ENCODE measurements at places on chromosomes 4 and X.

DNA sequence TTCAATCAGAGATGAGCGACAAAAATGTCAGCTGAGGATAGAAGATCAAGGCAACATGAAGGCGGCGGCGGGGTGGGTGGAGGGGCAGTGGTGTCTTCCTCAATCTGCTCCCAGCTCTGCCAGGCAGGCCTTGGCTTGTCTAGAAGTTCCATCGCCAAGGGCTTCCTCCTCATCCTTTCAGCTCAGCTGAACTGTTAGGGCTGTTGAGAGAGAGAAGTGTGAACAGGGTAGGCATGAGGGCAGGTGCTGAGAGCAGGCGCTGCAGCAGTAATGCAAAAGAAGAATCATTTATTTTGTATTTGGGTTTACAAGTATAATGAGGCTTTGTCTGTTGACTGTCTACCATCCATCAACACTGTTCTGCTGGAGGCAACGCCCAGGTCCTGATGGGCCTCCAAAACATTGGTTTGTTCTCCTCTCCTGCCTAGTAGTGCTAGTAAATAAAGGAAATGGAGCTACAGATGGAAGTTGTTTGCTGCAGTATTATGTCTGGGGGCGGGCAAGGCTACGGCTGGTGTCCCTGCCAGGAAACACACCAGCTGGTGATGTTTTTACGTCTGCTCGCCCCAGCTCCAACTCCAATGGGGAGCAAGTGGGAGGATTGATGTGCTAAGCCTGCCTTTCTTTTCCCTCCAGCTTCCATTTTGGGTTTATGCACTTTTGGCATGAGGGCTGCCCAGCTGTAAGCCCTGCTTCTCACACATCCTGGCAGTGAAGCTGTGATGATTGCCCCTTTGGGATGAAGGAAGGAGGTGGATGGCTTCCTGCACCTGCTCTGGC, 139.4 kb upstream of the BOD1L1 start:
- no peak for DNase-seq

DNA sequence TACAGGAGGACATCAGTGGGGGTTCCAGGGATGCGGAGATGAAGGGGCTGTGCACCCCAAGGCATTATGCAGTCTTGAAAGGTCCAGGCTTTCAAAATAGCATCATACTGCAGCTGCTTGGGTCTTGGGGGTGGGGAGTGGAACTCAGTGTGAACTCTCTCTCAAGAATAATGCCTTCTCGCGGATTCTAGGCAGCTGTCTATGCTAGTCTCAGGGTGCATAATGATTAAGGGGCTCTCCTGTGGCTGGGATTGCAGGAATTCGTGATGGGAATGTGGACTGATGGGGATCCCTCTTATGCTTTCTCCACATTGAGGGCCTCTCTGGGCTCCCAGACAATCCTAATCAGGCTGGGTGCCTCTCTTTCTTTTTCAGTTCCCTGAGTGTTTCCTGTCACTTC, 172.2 kb upstream of the ARHGAP24 start:
- no peak for DNase-seq

DNA sequence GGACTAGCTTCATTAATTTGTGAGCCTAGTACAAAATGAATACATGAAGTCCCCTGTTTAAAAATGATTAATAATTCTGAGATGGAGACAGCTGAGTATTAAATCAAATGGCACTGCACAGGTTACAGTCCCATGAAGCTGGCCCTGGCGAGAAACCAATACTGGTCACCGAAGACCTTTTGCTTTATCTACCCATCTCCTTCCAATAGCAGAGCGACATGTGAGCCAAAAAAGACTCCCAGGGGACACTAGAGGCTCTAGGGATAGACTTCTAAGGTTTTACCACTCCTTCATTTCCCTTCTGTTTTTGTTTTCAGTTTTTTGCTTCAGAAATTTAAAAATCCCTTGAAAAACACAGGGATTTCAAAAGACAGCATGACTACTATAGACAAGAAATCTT, 97.0 kb upstream of the CCSER1 start:
- no peak for DNase-seq

GRCh38 chrX:14303891-14304290, 225.4 kb upstream of the GLRA2 start:
- DNase-seq = no peak

- no peak for DNase-seq
Observed at GRCh38 chrX:11188664-11189063, 77.5 kb downstream of the HCCS start.

DNA sequence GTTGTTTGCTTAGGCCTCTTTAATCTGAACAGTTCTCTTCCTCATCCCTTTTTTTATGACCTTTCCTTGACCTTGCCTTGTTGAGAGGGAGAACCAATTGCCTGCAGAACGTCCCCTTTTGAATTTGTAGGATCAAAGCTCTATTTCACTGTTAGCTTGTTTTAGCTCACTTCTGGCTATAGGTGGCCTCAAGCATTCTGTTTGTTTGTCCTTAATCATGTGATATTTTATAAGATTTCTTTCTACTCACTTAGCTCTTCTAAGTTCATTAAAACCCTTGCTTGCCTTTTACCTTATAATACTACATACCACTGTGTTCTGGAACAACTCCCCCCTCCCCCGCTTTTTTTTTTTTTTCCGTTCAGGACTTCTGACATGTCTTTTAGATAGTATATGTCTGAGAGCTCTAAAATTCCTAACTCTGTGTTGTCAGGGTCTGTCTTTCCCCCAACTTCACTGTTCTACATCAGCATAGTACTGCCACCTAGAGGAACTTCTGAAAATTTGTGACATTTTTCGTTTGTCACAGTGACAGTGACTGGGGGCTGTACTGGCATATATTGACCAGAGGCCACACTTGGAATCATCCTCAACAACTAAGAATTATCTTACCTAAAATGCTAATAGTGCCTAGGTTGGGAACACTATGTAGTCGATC, 128.5 kb downstream of the LARP7 start:
- peak; percentile 7 for DNase-seq

GRCh38 chr4:33088713-33089112, 2368.5 kb downstream of the PCDH7 start:
- DNase-seq = no peak

DNA sequence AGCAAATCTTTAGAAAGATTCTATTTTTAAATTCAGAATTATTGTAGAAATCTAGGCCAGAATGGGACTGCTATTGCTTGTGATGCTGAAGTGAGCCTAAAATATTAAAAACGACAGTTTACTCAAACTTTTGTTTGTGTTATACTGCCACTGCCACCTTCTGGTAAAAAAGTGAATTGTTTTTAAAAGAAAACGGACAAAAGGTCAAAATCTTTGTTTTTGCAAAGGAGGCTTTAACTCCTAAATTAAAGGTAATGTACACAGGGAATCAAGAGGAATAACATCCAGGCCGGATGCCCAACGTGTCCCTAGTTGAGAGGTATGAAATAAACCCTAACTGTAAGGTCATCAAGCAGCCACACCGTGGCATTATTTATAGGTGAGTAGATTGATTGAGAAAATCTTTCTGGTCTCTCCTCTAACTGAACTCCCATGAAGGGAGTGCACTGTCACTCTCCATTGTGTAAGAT, 338.3 kb upstream of the GALNT7 start:
- no peak for DNase-seq

DNA sequence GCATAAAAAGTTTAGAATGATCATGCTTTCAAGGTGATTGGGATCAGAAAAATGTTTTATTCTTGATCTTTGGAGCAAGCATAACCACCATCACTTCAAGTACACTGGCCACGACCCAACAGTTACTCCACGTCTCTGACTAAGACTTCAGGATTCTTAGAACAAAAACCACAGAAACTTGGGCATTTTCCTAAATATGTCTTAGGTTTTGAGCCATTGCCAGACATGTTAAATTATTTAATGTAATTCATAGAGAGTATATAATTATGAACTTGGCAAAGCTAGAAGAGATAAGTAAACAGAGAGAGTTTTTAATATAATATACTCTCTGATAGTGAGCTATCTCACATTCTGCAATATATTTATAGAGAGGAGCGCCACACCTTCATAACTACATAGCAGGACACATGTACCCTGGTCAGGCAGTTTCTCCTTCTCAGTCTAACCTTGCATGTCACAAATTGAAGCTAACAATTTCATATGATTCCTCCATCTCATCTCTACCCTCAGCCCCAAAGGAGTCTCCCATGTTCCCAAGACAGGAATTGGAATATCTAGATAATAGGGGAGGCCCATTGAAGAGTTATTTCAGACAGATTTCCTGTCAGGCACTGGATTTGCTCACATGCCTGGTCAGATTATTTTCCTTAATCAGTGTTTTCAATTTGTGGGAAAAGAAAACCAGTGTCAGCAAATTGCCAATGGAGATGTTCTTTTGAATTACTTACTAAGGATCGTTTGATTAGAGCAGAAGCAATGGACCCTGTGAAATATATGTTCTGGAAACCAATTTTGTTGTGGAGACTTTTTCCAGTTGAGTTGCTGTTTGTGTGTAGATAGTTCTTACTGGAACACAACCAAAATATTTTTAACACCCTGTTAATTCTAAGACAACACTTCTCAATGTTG, 61.7 kb upstream of the GUCY1A1 start:
- DNase-seq = no peak

DNA sequence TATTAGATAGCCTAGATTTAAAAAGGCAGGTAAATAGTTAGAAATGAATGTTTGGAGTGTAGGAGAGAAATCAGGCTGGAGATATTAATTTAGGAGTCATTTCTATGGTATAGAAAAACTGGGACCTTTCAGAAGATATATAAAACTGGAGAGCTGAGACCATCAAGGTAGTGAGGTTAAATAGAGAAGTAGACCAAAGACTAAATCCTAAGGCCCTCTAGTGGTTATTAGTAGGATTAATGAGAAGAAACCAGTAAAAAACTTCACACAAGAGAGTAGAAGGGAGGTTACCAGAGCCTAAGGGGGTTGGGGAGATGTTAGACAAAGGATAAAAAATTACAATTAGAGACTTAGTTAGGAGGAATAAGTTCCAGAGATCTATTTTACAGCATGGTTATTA, 351.0 kb upstream of the SPANXN1 start:
- DNase-seq = no peak

DNA sequence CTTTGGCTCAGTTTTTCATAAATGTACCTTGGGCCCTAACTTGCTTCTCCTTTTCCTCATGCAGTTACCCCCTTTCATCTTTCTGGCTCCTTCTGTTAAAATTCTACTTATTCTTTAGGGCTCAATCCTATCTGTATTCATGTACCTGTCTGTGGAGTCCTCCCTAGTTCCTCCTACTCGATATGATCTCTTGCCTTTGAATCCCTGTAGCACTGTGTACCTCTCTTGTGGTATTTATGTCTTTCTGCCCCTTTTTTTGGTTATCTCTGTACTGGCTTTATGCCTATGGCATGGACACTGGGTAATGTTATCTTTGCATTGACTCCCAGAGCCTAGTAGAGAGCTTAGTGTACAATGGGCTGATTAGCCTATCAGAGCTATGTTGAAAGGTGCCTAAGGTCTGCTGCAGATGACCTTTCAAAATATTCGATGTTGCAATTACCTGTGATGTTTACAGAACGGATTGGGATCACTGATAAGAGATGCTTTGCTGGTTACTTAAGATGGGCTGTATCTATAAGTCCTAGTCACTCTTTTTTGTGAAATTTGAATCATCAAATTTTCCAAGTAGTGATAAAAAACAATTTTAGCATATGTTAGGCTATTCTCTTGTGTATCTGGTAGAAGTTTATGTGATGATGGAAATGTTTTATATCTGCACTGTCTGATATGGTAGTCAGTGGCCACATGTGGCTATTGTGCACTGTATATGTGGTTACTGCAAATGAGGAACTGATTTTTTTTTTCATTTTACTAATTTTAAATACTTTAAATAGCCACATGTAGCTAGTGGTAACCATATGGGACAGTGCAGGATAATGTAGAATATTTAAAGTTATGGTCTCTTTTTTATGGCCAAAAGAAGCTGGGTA, 33.5 kb downstream of the TMEM164 start:
- DNase-seq = no peak

DNA sequence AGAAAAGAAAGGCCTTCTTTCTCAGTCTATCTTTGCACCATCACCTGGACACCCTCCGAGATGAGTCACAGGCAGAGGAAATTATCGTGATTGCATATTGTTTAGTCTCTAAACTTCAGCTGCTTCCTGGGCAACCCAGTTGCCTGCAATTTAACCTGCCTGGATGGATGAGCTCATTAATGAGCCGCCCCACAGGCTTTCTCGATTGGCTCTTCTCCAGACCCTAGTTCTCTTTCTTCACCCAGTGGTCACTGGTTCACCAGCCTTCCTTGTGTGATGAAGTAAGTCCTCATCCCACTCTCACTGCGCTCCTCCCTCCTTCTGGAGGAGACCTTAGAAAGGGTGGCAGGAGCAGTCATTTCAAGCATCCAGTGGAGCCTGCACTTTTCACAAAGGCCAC, 94.4 kb downstream of the SOWAHB start:
- no peak for DNase-seq

DNA sequence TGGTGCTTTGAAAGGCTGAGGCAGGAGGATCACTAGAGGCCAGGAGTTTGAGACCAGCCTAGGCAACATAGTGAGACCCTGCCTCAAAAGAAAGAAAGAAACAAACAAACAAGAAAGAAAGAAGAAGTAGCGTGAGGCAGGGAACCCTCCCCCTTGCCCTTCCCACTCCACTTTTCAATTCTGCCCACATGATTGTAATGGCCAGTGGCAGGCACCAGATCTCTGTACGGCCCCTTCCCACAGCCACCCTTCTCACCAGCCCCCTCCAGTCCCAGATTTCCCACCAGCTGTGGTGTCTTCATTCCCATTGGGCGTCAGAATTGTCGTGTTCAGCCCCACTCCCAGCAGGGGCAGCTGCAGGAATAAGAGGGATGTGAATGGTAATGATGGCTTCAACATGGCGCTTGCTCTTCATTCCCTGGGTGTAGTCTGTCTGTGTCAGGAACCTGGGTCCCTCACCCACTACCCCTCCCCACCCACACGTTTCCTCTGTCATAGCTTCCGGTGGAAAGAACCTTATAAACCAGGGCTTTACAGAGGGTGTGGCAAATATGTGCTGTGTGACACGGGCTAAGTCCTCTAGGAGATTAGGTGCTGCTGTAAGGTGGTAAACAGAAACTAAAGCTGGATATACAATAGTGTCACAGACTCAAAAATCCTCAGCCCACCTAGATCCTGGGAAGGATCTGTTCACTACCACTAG, at the start of gene IL2RG:
Gene IL2RG (minus strand): TSS at position 437 of the 703 bp plus-strand sequence. CDS start 38 bp downstream, at position 399.
- DNase-seq = peak; percentile 88

GRCh38 chrX:24859211-24859841, 156.4 kb downstream of the ARX start:
- DNase-seq = no peak

- no peak for DNase-seq
Observed at GRCh38 chr4:8846046-8846720, 25.5 kb downstream of the HMX1 start.

- DNase-seq = no peak
Observed at GRCh38 chrX:82848111-82848510, 660.0 kb upstream of the POU3F4 start.

- peak; percentile 0 for DNase-seq
Observed at GRCh38 chrX:76555816-76556215, 128.3 kb downstream of the MAGEE1 start.

- no peak for DNase-seq
Observed at GRCh38 chr4:78659665-78660064, 108.1 kb downstream of the ANXA3 start.

- no peak for DNase-seq
Observed at GRCh38 chrX:108344216-108344615, 94.0 kb downstream of the COL4A6 start.

All from CD4-positive, alpha-beta T cell treated with Interleukin-15 for 4 hours (primary cell).